ENCODE measurements at places on chromosomes 2 and 18.

DNA sequence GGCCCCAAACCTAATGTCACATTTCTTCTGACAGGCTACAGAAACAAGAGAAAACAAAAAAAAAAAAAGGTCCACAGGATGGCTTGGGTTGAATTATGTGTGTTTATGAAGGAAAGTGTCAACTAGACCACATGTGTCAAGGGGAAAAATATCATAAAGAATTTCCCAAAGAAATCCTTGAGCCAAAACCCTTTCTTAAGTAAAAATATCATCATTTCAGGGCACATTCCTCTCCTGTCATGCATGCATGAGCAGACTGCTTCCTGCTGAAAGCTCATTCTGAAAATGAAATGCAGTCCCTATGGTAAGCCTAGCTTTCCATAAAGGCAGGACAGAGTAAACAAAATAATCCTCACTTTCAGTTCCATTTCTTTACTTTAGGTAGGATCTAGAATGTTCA is 85.7 kb upstream of the RBBP8 start:
- H3K4me1 ChIP-seq, result no peaks in the 10 kb centered on the region
- no peaks in the 10 kb centered on the region for H3K27me3 ChIP-seq
- no peak overlapping the region for H3K4me3 ChIP-seq

DNA sequence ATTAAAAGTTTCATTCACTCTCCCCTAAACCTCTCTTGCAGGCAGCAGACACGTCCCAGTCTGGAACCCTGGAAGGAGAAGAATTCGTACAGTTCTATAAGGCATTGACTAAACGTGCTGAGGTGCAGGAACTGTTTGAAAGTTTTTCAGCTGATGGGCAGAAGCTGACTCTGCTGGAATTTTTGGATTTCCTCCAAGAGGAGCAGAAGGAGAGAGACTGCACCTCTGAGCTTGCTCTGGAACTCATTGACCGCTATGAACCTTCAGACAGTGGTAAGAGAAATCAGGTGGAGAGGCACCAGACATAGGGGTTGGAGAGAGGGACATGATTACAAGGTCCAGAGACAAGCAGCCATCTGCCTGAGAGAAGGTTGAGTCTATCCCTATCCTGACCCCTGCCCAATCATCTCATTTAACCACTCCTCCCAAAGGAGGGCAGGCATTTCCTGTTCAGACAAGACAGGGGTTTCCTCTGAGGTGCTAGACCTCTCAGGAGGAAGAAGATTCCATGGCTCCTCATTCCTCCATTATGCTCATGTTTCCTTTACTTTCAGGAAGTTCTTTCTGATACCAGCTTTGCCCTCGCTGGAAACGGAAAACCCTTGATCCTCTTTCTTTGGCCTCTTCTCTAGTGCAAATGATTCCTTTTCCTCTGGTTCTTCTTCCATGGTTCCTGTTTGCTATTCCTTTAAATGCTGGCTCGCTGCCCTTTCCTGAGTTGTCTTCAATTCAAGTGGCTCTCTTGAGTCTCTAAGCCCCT is 15.1 kb downstream of the PLCD4 start:
- no peak overlapping the region for H3K4me3 ChIP-seq
- DNase-seq, result peak; percentile 21
- H3K27me3 ChIP-seq, result no peaks in the 10 kb centered on the region
- H3K27ac ChIP-seq, result no peak overlapping the region

DNA sequence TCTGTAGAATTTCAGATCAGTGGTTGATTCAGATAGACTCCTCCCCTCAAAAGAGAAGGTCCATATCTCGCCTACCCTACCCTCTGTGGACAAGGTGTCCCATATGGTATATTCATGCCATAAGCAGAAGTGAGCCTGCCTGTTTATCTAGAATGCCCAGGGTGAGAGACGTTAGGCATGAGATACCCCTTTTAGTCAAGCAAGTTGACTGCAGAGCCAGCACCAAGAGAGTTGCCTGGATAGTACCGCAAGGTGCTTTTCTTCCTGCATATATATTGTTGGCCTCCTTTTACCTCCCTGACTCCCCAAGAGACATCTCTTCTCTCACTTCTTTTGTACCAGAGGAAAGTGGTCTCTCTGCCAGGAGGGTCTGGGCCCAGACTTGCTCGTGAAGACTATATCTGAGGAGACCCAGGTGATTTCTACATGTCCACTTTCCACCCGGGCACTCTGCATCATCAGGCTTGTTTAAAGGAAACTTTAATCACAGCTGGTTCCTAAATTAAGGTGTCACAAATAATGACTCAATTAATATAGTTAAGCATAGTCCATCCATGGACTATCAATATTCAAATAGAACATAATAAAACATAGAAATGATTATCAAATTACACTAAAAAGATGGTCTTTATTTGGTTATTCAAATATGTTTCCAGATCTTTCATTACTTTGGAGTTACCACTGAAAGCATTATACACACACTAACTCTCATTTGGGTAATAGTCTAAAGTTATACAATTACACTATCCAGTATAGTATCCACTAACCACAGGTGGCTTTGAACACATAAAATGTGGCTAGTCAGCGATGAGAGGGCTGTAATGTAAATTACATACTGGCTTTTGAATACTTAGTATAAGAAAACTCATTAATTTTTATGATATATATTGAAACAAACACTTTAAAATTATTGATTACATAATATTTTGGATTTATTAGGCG is 4.1 kb downstream of the ITGA4 start:
- no peaks in the 10 kb centered on the region for H3K27me3 ChIP-seq
- no peaks in the 10 kb centered on the region for H3K36me3 ChIP-seq
- H3K4me3 ChIP-seq, result no peak overlapping the region
- H3K27ac ChIP-seq, result no peak overlapping the region

DNA sequence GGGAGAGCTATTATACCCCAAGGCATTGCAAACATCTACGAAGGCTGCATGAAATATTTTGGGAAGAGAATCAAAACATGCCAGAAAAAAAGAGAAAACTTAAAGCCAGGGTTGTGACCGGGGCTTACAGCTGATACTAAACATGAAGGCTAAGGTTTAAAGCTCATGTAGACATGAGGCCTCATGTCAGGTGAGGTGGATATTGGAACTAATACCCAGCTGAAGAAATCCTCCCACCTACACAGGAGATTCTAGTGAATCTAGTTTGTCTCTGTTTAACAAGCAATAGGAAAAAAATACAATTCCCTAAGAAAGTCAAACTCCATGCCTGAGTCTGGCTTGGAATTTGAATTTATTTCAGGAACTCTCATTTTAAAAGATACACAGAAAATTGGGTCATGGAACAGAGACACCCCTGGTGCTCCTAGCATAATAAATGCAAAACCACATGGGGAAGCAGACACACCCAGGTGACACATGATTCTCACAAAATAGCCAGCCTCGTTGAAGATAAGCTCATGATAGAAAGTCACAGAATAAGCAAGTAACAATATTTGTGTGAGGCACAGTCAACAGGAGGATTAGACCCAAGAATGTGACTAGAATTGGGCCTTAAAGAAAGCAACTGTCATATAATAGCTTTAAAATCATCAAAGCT is 42.2 kb downstream of the UPP2 start:
- no peaks in the 10 kb centered on the region for H3K36me3 ChIP-seq
- no peak overlapping the region for H3K27ac ChIP-seq
- DNase-seq, result no peak
- no peaks in the 10 kb centered on the region for H3K27me3 ChIP-seq
- H3K4me3 ChIP-seq, result no peak overlapping the region

GRCh38 chr2:233815861-233816260 is 37.7 kb downstream of the MROH2A start:
- no peak overlapping the region for H3K4me3 ChIP-seq
- DNase-seq, result peak; percentile 38
- H3K27ac ChIP-seq, result no peak overlapping the region
- no peaks in the 10 kb centered on the region for H3K27me3 ChIP-seq
- no peaks in the 10 kb centered on the region for H3K4me1 ChIP-seq
- H3K36me3 ChIP-seq, result no peaks in the 10 kb centered on the region

GRCh38 chr2:215361211-215361875 is 49.5 kb downstream of the ATIC start:
- no peak overlapping the region for H3K27ac ChIP-seq
- peak; percentile 16 for DNase-seq
- H3K4me3 ChIP-seq, result no peak overlapping the region
- H3K27me3 ChIP-seq, result no peaks in the 10 kb centered on the region
- H3K36me3 ChIP-seq, result peaks cover 35% of the 10 kb centered on the region

- peak; percentile 19 for DNase-seq
- H3K4me3 ChIP-seq, result no peak overlapping the region
- peaks cover 18% of the 10 kb centered on the region for H3K4me1 ChIP-seq
- H3K36me3 ChIP-seq, result no peaks in the 10 kb centered on the region
- no peak overlapping the region for H3K27ac ChIP-seq
Observed at GRCh38 chr2:28098501-28099225, 208.1 kb downstream of the BABAM2 start.

All from fibroblast of lung (primary cell).